ENCODE measurements at places on chromosomes 2 and 18. TPM values are rescaled to one million over a fixed set of nuclear protein-coding genes. Genes with fewer than 3 reads are reported as not detected.

- no peak for DNase-seq
Observed at GRCh38 chr18:7452331-7452730, 114.8 kb upstream of the PTPRM start.

DNA sequence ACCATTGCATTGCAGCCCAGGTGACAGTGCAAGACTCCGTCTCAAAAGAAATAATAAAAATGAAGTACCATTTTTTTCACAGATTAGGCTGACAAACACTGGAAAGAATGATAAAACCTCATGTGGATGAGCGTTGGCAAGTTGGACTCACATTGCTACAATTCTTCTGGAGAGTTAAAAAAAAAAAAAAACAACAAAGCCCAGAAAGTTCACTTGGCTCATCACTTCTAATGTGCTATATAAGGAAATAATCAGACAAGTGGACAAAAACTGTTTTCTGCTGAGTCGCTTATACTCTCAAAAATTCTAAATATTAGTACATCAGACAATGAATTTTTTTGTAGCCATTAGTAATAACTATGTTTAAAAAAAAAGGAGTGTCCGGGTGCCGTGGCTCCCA, 38.4 kb downstream of the PKP4 start:
- no peak for DNase-seq

DNA sequence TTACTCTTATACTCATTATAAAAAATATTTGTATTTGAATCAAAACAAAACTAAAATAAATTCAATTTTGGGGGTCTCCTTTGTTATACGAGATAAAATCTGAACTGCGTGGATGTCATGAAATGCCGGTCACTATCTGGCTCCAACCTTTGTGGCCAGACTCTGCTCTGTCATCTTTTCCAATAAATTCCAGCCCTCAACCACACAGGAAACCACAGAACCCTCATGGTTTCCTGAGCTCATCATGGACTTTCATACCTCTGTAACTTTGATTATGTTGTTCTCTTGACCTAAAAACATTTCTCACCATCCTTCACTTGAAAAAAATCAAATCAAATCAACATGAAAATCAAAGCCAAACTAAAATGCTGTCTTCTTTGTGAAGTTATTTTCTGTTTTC, 724.7 kb downstream of the METTL4 start:
- DNase-seq: no peak

GRCh38 chr2:160868891-160869290, 291.3 kb upstream of the TANK start:
- DNase-seq: no peak

DNA sequence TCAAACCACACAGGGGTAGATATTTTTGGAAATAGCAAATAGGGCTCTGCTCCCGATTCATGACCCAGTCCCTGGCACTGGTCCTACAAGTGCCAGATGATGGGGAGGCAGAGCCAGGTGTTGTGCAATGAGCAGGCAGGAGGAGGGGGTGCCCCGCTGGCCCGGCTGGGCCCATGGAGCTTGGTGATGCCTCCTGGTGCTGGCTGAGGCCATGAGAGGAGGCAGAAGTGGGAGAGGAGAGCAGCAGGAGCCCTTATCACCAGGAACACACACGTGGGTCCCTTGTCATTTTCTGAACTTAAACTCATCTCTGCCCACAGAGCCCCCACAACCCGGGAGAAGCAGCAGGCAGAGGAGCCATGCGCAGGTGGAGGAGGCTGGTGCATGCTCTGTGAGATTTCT, 90.5 kb upstream of the MAPK4 start:
- DNase-seq: no peak

GRCh38 chr2:240308111-240308651, 127.3 kb upstream of the GPC1 start:
- DNase-seq: no peak

DNA sequence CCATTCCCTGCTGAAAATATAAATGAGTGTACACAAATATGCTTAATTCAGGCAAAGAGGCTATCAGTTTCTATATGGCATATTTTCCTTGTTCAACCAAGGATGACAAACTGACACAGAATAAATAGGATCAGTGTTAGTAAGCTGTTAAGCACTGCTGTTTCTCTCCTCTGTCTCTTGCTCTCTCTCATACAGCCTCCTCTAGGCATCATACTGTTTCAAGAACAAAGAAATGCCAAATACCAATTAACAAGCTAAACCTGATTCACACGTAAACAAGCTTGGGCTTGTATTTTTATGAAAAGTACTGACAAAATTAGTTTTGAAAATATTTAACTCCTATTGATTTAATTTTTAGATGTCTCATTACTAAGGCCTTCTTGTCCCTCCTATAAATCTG, 1027.2 kb upstream of the ACVR2A start:
- no peak for DNase-seq

DNA sequence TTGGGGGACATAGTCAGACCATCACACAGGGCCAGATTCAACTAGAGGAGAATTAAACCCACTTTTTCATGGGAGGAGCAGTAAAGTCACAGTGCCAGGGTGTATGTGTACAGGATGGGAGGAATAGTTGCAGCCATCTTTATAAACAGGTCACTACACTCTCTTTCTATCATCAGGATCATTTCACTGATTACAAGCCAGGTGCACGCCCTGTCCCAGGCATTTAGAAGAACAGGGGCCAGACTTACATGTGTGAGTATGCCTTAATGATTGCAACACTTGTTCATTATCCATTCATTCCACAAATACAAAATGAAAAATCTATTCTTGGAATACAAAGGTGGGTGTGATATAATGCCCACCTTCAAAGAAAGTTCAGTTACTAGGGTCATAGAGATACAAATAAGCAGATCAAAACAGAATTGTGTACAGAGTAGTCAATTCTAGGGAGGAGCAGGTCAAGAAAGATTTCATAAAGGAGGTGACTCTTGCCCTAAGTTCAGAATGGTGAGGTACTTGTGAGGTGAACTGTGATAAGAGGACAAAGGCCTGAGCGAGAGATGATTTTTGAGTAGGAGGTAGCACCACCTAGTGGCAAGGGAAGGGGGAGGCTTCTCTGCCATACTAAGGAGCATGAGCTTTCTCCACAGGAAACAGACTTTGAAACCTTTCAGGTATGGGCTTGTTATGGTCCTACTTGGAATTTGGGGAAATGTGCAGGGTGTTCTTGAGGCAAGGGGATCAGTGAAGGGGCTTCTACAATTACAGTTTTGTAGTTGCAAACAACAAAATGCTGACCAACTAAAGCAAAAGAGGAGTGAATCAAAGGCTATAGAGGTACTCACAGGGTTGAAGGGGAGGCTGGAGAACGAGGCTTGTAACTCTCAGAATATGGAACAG, 156.3 kb downstream of the SUCLG1 start:
- DNase-seq: peak; percentile 18

- no peak for DNase-seq
Observed at GRCh38 chr18:38654946-38655345, 1089.3 kb upstream of the CELF4 start.

- DNase-seq: no peak
Observed at GRCh38 chr18:80252136-80252535, 4.8 kb upstream of the PARD6G start.

DNA sequence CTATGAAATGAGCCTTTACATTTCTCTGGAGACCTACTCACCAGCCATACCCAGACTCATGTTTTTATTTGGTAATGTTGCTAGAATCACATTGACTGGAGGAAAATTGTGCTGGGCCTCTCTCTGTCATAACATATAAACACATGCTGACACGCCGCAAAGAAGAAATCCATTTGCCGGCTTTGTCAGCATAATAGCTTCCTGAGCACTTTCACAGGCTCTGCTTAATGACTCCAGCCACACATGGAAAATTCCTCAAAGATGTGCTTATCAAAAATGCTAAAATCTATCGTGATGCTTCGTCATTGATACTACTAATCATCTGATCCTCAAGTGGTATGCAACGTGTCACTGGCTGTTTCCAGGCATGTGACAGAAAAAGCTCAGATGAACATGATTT, 63.1 kb downstream of the RND3 start:
- DNase-seq: no peak

DNA sequence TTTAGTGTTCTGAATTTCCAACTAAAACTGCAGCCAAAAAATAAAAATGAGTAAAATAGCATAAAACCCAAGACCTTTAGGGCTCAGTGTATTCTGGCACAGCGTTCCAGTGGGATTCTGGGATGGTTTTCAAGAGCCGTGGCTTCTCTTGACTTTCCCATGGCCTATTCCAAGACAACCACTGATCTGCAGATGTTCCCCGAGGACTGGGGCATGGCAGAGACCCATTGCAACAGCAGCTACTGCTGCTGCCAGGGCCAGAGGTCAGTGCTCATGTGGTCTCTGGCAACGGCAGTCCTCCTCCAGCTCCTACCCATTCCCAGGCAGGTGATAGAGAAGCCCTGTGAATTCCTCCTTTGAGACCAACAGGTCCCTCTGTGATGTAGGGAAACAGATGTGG, 26.8 kb downstream of the TNP1 start:
- DNase-seq: no peak

DNA sequence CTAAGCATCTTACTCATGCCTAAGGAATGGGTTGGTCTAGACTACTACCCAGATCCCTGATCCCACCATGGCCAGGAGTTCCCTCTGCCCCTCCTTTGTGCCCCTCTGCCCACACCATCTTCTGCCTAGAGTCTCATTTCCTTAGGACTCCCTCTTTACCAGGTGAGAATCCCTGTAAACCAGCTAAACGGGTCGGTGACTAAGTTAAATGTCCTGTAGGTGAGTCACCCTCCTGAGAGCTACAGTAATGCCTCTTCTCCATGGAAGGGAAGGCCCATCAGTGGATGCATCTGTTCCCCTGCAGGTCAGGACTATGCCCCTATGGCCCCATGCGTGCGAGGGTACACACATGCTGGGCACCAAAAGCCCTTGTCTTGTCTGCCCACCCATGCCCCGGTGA, 25.4 kb downstream of the PTGR3 start:
- no peak for DNase-seq

DNA sequence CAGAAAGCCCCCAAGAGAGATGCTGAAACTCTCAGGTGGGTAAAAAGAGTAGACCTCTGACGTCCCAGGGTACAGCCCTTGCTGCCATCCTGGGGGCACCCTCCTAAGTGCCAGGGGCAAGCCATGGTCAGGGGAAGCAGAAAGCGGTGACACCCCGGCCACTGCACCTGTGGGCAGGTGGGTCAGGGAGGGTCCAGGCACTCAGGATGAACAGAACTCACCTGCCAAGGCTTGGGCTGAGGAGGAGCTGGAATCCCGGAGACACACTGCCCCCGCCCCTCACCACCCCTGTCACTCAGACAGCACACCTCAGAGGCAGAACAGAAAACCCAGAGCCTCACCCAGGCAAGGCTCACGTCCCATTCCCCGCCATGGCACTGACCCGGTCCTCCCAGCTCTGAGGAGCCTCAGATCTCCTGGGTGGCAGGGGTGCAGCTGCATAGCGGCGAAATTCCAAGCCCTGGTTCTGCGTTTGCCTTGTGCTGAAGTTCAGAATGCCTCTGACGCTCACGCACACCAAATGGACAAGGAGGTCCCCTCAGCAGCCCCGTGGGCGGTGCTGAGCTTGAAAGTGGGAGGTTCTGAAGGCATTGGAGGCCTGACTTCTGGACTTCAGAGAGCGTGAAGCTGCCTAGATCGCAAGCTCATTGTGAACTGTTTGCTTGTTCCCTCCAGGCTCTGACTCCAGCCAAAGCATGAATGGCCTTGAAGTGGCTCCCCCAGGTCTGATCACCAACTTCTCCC, 4.3 kb downstream of the GPR17 start:
- no peak for DNase-seq

GRCh38 chr2:233584210-233584609, 17.6 kb upstream of the USP40 start:
- DNase-seq: no peak

- DNase-seq: no peak
Observed at GRCh38 chr2:65550246-65550645, 117.8 kb upstream of the SPRED2 start.

GRCh38 chr2:217834057-217834620, 168.7 kb downstream of the TNS1 start:
- DNase-seq: no peak

- no peak for DNase-seq
Observed at GRCh38 chr2:148568597-148568996, 76.0 kb upstream of the EPC2 start.

DNA sequence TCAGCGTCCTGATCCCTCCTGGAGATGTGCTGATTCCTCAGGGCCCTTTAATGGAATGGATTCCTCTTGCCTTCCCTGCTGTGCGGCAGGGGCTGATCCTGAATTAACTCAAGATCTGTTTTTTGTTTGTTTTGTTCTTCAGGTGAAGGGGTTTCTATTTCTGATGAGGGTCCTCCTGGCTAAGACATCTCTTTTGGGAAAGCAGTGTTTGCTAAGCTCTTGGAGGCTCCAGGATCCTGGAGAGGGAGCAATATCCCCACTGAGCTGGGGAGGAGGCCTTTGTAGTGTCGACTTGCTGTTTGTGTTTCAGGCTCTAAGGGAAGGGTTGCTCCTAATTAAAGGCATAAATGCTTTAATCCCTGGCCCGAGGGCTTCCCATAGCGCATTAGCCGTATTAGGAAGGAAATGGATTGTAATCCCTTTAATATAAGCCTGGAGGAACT, 65.3 kb upstream of the FOXI3 start:
- DNase-seq: no peak

- no peak for DNase-seq
Observed at GRCh38 chr2:73716543-73717250, 20.4 kb downstream of the TPRKB start.

DNA sequence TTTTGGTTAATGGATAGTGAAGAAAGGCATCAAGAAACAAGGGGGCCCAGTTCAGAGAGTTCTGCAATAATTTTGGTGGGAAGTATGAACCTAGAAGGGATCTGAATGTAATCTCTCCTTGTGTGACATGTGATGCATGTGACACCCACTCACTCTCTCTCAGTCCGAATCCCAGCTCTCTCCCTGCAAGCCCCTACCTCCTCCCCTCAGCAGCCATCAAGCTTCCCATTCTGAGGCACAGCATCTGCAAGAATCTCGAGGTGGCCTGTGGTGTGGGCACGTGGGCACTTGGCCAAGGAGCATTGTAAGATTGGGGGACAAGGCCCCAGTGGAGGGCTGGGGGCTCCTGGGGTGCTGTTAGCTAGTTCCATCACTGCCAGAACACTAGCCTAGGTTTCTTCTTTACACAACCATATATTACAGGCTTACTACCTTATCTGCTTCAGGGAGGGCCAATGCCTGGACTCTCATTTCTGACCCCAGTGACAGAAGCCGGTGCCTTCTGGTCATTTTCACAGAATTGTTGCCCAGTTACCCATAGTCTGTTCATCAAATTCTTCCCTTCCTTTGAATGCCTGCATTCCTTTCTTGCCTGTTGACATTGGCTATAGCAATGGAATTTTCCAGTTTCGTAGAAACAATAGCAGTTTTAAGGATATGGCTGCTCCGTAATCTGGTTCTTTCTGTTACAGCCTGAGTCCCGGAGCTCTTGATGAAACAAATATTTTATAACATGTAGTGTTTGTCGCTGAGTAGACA, 13.3 kb upstream of the LCLAT1 start:
- no peak for DNase-seq

- no peak for DNase-seq
Observed at GRCh38 chr18:60693426-60693825, 320.9 kb upstream of the MC4R start.

The CCDC102B gene
- polyA plus RNA-seq: 4.1 TPM

The PLB1 gene
- polyA plus RNA-seq: 0.78 TPM

The RASGRP3 gene
- 21.8 TPM for polyA plus RNA-seq

The ERMN gene
- polyA plus RNA-seq: 0.33 TPM

The CYP27C1 gene
- 10.5 TPM for polyA plus RNA-seq

The ALLC gene
- not detected for polyA plus RNA-seq

The CYRIA gene
- polyA plus RNA-seq: 3.4 TPM

The SP140 gene
- 0.96 TPM for polyA plus RNA-seq

The C2orf72 gene
- polyA plus RNA-seq: 4.9 TPM

The REG3G gene
- not detected for polyA plus RNA-seq

The NTSR2 gene
- not detected for polyA plus RNA-seq

The ANKRD29 gene
- 2.9 TPM for polyA plus RNA-seq

The MAPK4 gene
- polyA plus RNA-seq: 10.1 TPM

The TEKT4 gene
- polyA plus RNA-seq: not detected

The CFC1 gene
- polyA plus RNA-seq: 0.18 TPM

Data from left renal pelvis (tissue), 4 donors.